Neuronal stem cell (in vitro differentiated cells): ENCODE measurements at places on chromosomes 1 and 21.

DNA sequence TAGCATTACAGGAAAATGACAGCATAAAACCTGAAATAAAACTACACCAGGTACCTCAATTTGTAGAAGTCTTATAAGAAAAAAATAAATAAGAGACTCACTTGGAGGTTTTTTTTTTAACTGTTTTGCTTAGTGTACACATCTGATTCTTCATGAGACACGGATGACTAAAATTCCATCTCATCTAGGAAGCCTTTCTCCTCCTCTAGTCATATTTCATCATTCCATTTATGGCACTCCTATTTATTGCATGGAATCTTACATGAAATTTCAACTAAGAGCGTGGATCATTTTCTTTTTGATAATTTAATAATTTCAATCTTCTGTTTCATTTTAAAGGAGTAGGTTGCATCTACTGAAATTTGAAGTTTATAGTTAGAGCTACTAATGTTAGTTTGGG, 1.6 kb upstream of the PTGS2 start:
- no peak for DNase-seq

DNA sequence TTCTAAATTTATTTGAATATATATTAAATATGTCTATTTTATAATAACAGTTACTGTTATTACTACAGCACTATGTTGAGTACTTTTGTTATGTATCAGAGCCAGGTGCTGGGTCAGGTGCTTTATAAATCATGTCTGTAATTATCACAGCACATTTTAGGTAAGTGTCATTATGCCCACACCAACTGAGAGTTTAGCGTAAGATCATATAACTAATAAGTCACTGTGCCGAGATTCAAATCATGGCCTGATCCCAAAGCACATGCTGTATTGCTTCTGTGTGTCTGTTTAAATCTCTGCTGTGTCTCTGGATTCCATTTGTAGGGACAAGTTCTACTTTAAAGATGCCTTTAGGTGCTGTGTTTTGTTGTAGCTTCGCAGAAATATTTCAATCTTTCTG, 1.9 kb downstream of the GPSM2 start:
- no peak for DNase-seq

- no peak for DNase-seq
Observed at GRCh38 chr1:109050228-109050995, 8.5 kb upstream of the WDR47 start.

GRCh38 chr21:16441789-16442188, 712.0 kb downstream of the USP25 start:
- DNase-seq, result no peak

DNA sequence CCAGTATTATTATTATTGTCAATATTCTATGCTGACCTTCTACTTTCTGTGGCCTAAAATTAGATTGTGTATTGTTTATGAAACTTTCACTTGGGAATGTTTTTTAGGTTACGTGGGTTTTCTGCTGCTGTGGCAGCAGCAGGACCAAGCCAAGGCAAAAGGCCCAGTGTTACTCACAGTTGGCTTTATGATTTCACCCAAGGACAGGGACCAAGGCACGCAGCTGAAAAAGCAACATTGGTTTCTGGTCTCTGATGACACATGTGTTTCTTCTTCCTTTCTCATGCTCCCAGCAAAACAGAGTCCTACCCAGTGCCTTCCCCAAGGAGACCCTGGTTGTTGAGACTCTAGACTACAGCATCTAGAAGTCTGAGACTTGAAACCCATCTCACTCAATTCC, 413.7 kb downstream of the SETD4 start:
- DNase-seq, result no peak

DNA sequence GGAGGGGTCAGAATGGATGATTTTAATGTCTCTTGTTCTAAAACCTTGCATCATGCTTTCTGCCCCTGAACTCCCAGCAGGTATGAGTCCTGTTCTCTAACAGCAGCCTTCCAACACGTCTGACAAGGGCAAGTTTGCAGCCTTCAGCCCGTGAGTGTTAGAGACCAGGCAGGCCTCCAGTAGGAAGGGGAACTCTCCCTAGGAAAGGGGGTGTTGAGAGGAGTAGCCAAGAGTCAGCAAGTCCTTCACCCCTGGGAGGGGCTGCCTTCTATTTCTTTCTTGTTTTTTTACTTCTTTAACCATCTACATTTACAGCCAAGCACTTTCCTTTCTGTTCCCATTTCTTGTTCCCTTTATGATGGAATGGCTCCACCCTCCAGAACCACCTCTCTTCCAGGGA, 14.2 kb downstream of the BATF3 start:
- no peak for DNase-seq

DNA sequence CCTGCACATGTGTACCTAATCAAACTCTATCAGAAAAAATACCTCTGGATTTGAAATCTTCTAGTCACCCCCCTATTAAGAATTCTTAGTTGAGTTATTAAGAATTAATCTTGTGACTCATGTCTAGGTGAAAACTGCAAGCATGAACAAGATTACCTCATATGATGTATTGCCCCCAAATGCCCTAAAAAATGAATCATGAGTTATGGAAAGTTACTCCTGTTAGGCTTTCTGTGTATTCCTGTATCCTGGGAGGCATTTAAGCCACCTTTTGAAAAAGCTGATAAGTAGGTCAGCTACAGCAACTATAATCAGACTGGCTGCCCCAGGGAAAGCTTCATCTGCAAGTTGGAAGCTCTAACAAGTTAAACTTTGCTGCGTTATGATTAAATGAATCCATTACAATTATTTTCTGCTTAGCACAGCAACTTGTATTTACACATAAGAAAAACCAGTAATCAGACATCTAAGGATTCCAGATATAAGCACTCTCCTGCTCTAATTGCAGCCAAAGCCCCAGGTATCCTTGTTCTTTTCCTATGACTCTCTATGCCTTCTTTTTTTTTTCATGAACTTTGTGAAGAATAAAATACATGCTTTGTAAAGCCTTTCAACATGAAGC, 147.7 kb downstream of the NTPCR start:
- no peak for DNase-seq

DNA sequence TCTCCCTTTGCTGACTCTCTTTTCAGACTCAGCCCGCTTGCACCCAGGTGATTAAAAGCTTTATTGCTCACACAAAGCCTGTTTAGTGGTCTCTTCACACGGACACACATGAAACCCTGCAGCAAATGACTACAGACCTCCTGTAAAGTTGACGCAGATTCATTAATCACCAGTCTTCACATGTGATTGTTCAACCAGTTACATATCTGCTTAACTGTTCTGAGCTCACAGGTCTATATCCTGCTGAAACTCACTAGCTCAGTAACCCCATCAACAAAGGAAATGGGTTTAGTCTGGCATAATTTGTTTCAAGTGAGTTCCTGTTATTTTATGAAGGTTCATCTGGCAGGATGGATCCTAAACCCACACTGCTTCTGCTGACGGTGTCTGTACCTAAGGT, 68.4 kb upstream of the GJA8 start:
- DNase-seq, result no peak

DNA sequence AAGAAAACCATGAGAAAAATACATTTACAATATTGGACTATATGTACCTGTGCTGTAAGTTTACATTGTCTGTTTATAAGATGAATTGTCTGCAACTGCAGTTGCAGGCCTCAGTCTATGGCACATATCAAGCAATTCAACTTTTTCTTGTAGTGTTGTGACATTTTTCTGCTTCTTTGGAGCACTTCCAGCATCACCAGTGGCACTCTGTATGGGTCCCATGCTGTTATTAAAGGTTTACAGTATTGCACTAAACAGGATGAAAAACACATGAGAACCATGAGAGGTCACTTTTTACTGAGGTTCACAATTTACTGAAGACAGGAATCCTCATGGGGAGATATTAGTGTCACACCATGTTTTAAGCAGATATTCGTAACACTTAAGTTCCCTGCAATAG, 118.6 kb downstream of the GRIK1 start:
- DNase-seq, result no peak

DNA sequence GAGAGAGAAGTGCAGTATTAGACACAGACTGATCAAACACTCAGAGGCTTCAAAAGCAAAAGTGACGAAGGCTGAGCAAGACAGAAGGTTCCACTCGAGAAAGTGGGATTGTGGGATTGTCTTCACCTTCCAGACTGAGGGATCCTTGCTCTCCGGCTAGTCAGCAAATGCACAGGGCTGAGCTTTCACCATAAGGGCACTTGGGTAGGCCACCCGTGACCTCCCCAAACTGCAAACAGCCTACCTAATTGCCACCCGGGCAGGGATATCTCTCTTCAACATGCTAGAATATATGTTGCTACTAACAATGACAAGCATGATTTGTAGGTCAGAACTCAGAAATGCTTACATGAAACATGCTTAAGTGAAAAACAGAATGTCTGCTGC, 35.3 kb upstream of the RIPK4 start:
- no peak for DNase-seq

DNA sequence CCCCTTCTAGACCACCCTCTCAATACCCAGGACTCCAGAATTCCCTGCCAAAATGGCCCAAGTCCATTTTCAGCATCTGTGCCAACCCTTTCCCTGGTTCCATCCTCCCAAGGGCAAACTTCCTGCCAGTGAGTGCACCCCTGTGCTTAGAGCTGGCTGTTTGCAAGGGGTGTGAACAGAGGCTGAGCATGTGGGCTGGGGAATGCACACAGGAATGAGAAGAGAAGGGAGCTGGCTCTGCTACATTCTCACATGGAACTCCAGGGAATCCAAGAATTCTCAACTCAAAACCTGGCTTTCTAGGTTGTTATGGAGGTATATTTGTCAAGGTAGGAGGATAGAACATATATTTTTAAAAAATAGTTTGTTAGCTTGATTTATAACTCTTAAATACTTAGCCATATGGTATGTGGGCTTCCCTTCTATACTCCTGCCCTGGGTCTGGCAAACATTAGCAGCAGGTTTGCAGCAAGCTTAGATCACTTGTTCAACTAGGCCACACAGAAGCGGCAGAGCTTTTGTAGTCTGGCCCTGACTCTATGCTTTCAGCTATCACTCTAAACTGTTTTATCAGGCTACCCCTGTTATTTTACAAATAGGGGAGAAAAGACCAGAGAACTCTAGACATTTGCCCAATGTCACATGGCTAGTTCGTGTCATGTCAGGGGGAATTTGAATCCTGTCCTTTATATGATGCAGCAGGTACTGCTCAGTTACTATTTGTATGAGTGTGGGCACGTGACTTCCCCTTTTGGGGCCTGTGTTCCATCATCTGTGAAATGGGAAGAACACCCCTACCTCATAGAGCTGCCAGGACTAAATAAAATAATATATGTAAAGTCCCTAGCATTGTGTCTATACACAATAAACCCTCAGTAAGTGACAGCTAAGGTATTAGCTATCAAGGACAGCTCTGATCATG, 8.1 kb upstream of the STMN1 start:
- DNase-seq, result no peak
